EL (cell line): ENCODE measurements at places on chromosomes 11 and 22.

GRCh38 chr11:92245700-92246271 is 21.2 kb downstream of the FAT3 start:
- DNase-seq: no peak

DNA sequence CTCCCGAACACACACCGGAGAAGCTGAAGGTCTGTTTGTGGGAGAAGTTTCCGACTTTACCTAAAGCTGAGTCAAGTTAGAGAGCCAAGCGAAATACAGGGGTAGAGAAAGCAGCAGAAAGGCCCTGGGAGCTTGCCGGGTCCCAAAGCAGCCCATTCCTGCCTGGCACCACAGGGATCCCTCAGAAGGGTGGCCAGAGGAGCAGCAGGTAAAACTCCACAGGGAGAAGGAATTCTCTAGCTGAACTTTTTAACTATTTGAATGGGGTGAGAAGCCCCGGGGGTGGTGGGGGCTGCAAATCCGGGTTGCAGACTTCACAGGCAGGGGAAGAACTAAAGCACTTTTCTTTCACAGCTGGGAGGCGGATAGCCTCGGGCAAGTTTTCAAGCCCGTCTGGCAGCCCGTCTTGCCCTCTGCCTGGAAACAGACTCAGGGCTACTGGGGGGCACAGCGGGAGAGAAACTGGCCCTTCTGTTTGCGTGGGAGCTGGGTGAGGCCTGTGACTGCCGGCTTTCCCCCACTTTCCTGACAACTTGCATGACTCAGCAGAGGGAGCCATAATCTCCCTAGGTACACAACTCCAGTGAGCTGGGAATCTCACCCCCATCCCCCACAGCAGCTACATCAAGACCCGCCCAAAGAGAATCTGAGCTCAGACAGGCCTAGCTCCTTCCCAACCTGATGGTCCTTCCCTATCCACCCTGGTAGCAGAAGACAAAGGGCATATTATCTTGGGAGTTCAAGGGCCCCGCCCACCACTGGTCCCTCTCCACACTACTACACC is 311.0 kb downstream of the SBF2 start:
- DNase-seq: peak; percentile 46

GRCh38 chr11:2132874-2133240 is 6.3 kb downstream of the IGF2 start:
- DNase-seq: no peak

DNA sequence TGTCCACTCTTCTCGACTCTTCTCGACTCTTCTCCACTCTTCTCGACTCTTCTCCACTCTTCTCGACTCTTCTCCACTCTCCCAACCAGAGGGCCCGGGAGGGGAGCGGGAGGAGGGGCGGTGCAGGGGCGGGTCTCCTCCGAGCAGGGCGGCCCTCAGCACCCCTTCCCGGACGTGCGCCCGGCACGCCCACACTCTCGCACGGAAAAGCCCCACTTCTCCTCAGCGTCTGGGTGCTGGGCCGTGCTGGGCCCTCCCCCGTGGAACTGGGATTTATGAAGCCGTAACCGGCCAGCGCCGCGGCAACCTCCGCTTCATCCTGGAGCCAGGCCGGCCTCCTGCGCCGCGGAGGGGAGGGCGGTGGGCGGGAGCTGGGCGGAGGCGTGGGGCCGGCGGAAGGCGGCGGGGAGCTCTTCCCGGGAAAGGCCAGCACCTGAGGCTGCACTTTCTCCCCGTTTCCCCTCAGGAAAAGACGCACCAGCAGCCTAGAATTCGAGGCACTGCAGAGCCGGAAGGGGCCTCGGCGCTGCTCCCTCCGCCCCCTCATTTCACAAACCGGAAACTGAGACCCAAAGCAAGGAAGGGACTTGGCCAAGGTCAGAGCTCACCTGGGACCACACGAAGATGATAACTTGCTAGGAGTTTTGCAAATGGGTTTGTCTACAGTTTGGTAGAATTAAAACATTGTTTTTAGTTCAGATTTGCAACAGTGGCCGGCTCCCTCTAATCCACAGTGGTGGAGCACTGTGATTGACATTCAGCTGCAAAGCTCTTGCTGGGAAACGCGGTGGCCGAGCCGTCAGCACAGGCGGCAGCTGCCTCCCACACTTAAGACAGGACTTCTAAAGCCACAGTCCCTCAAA is 31.6 kb upstream of the JAM3 start:
- DNase-seq: peak; percentile 76

DNA sequence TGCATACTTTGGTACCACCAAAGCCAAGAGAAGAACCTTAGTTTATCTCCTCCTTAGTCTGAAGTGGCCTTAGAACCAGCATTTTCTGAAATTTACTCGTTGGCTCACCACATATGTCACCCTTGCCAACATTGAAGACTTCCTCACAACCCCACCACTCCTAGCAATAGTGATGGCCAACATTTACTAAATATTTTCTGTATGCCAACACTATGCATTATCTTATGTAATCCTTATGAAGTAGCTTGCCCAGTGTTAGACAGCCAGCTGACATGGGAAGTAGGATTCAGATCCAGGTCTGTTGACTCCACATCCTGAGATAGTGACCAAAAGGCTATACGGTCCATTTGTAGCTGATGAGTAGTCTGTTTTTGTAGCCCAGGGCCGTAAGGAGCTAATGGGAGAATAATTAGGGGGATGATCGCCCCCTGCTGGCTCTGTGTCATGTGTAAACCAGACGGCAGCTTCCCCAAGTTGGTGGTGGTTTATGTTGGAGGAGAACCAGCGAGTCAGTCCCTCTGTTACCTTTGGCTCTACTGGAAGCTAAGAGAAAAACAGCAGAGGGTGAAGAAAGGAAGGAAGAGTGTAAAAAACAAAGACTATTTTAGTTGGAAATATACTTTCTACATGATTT is 120.5 kb upstream of the RASSF10 start:
- DNase-seq: peak; percentile 89

DNA sequence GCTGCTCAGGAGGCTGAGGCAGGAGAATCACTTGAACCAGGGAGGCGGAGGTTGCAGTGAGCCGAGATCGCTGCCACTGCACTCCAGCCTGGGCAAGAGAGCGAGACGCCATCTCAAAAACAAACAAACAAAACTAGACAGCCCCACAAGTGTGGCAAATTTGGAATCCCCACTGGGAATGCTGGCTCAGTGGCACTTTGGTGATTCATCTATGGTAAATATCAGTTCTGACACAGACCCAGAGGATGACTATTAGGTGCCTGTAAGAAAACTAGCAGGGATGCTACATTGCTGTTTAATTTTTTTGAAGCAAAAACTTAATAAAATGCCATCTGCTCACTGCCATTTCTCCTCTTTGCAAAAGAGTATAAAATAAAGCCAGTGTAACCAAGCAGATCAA is 107.9 kb downstream of the NAT10 start:
- peak; percentile 52 for DNase-seq

DNA sequence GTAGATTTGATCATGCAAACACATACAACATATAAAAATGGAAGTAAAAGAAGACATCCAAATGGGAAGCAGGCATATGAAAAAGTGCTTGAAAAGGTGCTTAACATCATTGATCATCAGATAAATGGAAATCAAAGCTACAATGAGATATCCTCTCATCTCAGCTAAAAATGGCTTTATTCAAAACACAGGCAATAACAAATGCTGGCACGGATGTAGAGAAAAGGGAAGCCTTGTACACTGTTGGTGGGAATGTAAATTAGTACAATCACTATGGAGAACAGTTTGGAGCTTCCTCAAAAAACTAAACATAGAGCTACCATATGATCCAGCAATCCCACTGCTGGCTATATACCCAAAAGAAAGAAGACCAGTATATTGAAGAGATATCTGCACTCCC is 549 bp upstream of the TCN1 start:
- no peak for DNase-seq

GRCh38 chr11:25435197-25435596 is 896.7 kb upstream of the ANO3 start:
- no peak for DNase-seq

DNA sequence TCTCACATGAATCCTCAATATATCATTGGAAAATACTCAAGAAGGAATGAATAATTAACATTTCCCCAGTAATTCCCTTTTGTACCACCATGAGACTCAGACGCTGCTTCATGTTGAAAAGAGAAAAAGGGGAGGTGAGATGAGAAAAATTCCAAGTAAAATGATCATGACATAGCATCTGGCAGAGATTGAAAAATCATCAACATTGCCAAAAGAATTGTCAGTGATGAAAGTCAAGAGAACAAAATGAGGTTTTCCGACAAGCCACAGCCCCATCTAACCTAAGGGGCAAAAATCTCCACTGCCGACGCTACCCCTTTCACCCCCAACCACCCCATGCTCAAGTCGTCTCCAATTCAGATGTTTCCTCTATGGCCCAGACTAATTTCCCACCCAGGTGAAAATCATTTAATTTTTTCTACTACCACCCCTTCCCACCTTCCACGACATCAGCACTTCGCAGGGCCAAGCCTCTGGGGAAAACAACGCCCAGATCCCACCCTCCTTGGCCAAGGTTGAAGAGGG is 1.2 kb downstream of the RAB6A start:
- peak; percentile 20 for DNase-seq

DNA sequence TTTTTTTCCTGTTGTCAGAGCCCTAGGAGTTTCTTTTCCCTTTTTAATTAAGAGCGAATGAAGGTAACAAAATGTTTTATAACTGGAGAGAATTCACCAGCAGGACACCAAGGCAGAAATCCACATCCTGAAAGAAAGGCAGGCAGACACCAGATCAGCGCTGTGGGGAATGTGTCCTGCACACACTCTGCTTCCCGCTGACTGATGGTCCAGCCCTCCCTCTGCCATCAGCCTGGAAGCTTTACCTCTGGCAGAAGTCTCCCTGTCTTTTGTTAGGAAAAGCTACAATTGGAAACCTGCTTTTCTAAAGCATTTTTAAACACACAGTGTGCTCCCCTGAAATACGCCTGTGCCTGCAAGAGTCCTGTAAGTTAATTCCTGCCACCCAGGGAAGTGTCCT is 638.5 kb downstream of the NTM start:
- no peak for DNase-seq

- no peak for DNase-seq
These were observed 346.3 kb downstream of the SHANK2 start for GRCh38 chr11:70906101-70906500.

DNA sequence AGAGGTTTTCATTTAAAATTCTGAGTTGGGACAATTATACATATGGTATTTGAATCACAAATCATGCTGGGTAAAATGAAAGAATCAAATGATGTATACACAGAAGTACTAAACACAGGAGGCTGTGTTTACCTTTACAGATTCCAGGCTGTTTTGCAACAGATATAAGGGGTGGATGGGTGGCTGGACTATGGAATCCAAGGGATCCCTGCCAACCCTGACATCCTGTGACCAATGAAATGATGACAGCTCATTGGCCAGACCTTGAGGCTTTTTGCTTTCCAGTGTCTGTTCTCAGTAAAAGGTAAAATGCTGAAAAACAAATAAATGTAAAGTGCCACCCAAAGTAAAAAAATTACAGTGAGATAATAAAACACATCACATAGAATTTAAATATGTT is 3.3 kb upstream of the DDI1 start:
- peak; percentile 52 for DNase-seq

GRCh38 chr11:75301131-75301530 is 50.3 kb downstream of the ARRB1 start:
- DNase-seq: no peak

DNA sequence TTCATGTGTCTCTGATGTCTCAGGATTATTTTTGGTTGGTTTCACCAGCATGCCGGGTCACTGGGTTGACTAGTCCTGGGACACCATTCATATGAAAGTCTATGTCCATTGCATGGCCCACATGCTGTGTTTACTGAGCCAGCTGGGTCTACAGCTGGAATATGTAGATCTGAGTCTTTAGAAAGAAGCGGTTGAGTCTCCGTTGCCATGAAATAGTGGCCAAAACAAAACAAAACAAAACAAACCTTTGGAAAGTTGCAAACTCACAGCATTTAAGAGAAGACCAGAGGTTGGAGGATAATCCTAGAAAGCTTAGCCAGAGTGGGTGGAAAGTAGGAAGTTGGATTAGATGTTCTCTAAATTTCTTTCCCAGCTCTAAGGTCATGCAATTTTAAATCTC is 191.8 kb upstream of the NTM start:
- DNase-seq: no peak

DNA sequence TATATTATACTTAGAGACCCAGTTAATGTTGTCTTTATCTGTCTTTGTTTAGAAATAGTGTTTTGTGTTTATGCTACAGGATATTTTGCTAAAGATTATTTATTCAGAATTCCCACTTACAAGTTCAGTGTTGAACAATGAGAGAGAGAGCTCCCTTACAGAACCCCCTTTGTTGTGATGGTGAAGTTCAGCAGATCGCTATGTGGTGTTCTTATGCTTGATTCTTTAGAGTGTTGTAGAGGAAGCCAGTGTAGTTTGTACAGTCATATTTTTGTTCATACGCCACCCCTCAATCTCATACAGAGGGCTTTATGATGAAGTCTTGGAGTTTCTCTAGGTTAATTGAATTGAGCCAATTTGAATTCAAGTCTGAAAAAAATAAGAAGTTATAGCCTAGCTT is 150.2 kb downstream of the TMEM135 start:
- DNase-seq: no peak

- no peak for DNase-seq
These were observed 26.2 kb upstream of the PARVG start for GRCh38 chr22:44154436-44154942.

DNA sequence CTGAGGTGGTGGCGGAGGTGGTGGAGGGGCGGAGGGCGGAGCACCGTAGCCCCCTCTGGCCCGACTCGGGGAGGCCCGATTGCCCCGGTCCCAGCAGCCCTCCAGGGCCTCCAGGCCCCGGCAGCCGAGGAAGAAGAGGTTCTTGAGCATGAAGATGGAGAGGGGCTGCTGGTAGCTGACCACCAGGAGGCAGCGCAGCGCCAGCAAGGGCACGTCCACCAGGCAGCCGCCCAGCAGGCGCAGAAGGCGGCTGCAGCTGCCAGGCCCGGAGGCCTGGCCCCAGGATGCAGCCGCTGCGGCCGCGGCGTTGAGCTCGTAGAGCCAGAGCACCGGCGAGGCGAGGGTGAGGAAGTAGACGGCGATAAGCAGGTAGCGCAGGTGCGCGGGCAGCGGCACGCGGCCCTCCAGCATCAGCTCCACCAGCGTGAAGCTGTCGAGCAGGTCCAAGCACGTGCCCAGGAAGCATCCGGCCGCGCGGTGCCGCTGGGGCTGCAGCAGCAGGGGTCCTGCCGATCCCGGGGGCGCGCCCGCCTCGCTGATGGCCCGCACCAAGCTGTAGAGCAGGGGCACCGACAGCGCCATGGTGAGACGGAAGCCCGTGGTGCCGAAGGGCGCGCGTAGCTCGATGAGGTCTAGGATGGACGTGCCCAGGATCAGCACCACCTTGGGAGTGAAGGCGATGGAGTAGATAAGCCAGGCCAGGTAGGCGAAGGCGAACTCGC is 1.5 kb downstream of the TMEM121B start:
- no peak for DNase-seq

GRCh38 chr11:66978229-66978628 is 3.1 kb downstream of the C11orf86 start:
- DNase-seq: no peak

- no peak for DNase-seq
These were observed 453 bp upstream of the MAFF start for GRCh38 chr22:38201371-38201710.

DNA sequence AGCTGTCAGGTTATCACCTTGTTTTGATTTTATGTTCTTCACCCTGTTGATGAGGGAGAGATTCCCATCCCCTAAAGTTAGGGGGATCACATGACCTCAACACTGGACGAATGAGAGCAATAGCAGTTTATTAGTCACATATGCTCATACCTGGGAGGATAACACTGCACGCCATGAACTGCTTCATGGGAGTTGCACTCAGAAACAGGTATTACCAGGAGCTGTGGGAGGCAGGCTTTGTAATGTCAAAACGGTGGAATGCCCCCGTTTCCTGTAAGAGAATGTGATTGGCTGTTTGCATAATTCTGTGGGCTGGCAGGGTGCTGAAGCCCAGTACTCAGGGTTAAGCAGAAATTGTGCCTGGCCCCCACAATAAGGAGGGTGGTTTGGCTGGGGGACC is 3.2 kb upstream of the THY1 start:
- DNase-seq: no peak
